Esophagus squamous epithelium (tissue), 5 donors: ENCODE measurements at places on chromosomes 7 and 10.

- DNase-seq = no peak
These were observed 33.9 kb downstream of the EBLN1 start for GRCh38 chr10:22183771-22184461.

- DNase-seq = no peak
These were observed 50.5 kb downstream of the TPST1 start for GRCh38 chr7:66255534-66256100.

DNA sequence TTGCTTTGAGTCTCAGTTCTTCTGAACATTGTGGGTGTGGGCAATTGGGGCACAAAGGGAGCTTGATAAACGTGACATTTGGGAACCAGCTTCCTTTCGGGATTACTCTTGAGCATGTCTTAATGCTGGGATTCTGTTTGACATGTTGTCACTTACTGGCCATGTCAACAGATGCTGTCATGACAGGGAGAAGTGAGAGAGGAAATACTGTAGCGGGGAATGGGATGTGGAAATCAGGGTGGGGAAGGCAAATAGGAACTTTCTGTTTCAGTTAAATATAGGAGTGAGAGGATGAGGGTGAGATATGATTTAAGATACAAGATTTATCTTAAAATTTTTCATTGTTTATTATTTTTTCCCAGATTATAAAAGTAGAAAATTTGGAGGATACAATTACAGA, 83.9 kb downstream of the SEC23IP start:
- DNase-seq = no peak

GRCh38 chr7:154484406-154484805, 432.2 kb downstream of the DPP6 start:
- no peak for DNase-seq

DNA sequence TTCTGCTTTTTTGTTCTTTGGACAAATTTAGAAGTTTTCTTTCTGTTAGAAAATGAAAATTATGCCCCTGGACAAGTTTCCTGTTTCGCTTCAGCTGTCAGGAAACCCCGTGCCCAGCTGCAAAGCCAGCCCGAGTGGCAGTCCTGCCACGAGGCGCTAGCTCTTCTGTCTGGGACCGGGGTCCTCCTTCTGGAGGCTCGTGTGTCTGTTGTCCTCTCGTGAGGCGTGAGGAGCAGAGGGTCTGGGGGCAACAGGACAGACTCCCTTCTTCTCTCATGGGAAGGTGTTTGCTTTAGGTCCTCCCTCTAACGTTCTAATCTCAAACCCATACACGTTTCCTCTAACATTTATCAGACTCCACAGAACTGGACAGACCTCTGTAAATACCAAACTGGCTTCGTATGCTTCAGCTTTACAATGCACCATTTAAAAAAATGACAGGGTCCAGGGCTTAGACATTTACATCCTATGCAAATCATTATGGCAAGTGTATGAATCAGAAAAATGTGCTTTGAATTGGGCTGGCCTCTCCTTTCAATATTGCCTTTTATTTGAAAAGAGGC, 184.5 kb upstream of the SHH start:
- DNase-seq = no peak

GRCh38 chr10:129029051-129029450, 438.0 kb upstream of the MGMT start:
- DNase-seq = no peak

- DNase-seq = no peak
These were observed 80.3 kb upstream of the ARID5B start for GRCh38 chr10:61821153-61821552.

GRCh38 chr10:69317175-69317604, 38.9 kb downstream of the HK1 start:
- no peak for DNase-seq

DNA sequence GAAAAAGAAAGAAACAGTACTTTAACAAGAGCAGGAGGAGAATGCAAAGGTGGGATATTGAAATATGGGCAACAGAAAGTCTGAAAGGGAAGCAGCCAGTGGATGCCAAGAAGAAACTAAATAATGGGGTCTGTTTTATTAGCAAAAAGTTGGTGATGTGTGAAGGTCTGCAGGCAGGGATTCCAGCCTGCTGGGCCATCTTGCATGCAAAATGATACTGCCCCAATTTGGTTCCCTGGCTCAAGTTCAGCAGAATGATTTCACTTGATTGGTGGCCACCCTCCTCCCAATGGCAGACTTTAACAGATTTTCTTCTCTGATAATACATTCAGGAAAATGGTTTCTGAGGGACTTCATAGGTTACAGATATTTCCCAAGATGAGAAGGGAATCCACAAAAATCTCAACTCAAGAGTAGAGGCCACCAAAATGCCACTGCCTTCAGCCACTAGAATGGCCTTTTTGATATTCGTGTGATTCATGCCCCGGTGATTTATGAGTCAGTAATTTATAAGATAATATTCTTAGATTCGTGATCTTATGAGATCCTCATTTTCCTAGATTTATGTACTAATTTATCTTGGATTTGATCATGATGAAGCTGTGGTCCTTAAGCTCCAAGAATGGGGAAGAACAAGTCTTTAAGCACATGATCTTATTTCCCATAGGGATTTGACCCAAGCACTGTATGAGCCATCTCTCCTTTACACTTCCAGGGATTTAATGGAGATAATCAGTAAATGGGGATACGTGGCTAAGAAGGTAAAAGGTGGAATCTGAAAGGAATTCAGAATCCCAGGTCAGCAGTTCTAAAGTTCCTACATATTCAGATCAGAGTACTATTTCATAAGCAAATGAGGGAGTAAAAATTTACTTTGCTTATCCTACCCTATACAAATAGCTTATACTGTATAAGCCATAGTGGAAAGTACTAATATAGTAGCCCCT, 32.3 kb upstream of the ADD3 start:
- DNase-seq = no peak

DNA sequence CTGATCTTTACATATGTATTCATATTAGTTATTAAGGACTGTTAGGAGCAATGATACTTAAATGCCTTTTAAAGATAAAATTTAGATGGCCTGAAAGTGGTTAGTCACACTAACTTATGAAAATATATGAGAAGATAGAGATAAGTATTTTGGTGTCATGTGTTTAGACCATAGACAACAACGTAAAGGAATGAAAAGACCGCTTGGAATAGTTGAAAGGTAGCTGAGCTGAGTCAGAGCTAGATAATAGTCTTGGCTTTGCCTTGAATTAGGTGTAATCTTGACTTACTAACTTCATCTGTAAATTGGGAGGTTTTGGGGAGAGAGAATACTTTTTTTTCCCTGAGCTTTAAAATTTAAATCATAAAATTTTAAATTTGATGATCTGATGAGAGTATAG, 127.0 kb downstream of the LYZL1 start:
- DNase-seq = no peak

GRCh38 chr10:99937630-99938029, 72.1 kb downstream of the DNMBP start:
- DNase-seq = no peak

DNA sequence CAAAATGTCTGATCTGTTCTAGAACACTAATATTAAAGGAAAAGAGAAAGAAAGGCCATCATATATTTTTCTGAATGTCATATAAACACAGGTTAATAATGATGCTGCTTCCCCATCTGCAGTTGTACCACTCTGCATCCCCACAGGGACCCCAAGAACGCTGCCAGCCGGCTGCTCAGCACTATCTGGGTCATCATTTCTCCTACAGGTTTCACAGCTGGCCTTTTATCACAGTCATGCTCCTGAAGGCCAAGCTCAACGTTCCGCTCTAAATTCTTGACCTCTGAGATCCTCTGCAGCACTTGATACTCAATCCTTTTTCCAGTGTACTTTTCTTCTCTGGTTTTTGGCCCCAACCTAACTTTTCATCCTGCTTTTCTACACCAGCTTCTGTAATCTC, 4.8 kb downstream of the IDI1 start:
- no peak for DNase-seq

DNA sequence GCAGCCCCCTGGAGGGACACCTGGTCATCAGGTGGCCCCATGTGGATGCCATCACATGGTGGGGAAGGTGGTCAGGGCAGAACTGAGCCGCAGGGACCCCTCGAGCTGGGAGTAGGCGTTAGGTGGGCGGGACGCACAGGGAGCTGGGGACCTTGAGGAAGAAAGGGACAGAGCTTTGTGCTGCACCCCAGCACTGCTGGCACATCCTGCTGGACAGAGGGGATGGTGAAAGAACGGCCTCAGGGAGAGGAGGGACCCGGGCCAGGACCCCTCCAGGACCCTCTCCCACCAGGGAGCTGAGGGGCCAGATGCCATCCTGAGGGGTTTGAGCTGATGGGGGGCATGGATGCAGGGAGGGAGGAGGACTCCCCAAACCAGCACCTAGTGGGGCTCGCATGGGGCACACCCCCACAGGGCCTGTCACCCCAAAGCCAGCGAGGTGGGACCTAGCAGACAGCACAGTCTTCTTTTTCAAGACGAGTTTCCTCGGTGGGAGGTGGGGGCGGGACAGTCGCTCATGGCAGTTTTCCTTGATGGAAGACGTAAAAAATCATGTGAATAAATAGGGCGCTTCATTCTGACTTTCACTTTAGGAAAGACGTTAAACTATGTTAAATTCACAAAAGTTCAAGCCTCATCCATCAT, 43.3 kb downstream of the STK32C start:
- DNase-seq = no peak

GRCh38 chr10:22455068-22455857, 110.0 kb downstream of the SPAG6 start:
- DNase-seq = no peak

DNA sequence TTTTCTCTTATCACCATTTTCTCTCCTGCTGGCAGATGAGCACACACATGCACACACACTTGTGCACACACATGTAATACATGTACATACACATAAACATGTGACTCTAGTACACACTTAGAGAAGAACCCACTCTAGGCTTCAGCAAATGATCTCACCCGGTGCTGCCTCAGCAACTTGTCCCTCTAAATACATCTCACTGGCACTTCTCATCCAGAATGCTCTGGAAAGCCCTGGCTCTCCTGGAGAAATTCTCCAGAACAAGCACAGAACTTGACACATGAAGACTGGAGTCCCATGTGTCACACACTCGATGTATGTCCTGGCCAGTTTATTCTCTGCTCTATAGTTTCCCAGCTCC, 254.9 kb downstream of the ELMO1 start:
- DNase-seq = no peak

DNA sequence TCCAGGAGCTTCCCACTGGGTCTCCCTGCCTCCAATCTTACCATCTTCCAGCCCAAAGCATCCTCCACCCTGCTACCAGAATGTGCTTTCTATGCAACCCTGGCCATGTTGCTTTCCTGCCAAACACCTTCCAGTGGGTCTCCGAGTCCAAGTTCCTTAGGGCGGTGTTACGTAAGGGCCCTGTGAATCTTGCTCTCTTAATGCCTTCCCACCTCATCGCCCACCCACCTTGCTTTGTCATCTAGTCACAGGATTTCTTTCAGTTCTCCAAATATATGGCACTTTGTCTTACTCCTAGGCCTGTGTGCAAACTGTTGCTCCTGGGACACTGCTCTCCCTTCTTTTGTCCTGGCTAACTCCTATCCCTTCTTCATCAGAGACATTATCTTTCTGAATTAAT, 344.5 kb downstream of the RPS24 start:
- no peak for DNase-seq

DNA sequence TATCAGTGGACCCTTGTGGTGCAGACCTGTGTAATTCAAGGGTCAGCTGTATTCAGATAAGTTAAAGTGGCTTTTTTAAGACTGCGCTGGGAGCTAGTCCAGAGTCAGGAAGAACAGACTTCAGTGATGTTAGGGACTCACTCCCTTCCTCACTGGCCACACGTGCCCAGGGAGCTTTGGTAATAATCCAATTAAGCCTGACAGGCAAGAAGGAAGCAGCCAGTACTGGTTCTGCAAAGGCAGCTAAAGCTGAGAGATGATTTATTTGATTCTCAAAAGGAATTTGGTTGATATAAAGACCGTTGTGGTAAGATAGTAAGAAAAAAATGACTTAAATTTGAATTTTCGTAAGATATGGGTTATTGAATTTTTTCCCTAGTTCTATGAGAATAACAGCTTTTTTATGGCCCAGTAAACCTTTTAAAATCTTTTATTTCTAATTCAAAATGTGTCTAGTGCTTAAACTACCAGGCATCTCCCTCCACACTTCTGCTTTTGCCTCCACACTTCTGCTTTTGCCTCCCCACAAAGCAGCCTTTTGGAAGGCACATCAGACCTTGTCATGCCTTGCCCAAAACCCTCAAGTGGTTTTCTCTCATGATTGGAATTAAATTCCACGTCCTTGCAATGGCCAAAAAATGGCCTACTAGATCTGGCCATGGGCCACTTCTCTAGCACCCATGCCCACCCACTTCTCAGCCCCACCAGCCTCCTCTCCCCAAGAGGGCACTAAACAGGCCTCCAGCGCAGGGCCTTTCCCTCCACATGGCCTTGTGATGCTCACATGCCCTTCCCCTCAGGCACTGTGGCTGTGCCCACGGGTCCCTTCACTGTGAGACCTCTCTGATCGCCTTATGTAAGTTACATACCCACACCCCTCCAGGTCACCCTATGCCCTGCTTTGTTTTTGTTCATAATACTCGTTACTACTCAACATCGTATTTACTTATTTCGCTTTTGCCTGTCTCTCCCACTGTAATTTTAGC, 92.5 kb downstream of the POU6F2 start:
- no peak for DNase-seq

- no peak for DNase-seq
These were observed 69.9 kb upstream of the PTPRZ1 start for GRCh38 chr7:121803039-121803438.

DNA sequence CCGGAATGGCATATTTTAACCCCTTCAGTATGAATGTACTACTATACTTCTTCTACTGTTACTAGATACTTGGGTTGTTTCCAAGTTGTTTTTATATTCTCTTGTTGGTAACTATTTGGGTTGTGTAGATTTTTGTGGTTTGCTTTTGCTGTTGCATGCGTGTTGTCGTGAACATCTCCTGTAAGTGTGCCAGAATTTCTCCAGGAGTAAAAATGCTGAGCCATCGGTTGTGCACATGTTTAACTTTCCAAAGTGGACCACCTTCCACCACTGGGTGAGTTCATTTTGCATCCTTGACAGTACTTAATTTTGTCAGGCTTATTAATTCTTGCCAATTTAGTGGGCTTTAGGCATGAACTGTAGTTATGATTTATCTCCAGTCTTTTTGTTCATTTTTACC, 47.9 kb downstream of the CSGALNACT2 start:
- DNase-seq = no peak

GRCh38 chr10:123559066-123559822, 106.9 kb upstream of the GPR26 start:
- DNase-seq = no peak

- no peak for DNase-seq
These were observed 191.0 kb downstream of the MAD1L1 start for GRCh38 chr7:2041496-2042367.

GRCh38 chr7:23907012-23907411, 197.0 kb downstream of the STK31 start:
- DNase-seq = no peak
